ENCODE measurements at places on chromosomes 1 and 21.
A peak's percentile ranks its signal among the peaks of the same experiment; 100 is the strongest.

DNA sequence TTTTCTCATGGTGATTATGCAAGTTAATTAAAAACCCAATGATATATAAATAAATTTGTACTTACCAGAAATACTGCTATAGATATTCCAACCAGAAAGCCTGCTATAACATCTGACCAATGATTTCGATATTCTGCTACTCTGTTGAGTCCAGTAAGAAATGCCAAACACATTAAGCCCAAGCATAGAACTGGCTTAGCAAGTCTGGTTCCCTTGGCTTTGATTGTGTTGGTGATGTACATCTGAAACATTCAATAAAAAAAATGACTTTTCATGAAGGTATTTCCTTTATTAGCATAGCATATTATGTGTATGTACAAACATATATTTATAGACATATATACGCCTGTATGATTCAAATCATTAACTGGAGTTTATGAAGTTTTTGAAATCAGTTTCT is 82.8 kb downstream of the PLPPR5 start:
- no peak for DNase-seq

- peak; percentile 48 for DNase-seq
These were observed 159.8 kb downstream of the RUNX1 start for GRCh38 chr21:34889320-34889675.

DNA sequence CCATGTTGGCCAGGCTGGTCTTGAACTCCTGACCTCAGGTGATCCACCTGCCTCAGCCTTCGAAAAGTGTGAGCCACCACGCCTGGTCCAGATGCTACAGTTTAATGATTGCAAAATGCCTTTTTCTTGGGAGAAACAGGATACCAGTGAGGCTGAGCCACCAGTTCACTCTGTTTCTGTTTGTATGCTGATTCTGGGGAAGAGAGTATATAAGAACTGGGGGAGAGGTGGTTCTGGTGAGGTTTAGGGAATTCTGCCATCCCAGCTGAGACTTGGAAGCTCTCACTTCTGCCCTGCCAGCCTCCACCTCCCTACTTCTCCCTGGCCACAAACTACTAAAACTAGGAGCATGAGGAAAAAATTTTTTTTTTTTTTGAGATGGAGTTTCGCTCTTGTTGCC is 8.1 kb upstream of the PMF1 start:
- DNase-seq, result no peak

DNA sequence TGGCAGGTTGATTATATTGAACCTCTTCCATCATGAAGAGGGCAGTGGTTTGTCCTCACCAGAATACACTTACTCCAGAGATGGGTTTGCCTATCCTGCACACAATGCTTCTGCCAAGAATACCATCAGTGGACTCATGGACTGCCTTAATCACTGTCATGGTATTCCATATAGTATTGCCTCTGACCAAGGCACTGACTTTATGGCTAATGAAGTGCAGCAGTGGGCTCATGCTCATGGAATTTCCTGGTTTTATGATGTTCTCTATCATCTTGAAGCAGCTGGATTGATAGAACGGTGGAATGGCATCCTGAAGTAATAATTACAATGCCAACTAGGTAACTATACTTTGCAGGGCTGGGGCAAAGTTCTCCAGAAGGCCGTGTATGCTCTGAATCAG is 16.6 kb upstream of the GBP6 start:
- DNase-seq, result no peak

DNA sequence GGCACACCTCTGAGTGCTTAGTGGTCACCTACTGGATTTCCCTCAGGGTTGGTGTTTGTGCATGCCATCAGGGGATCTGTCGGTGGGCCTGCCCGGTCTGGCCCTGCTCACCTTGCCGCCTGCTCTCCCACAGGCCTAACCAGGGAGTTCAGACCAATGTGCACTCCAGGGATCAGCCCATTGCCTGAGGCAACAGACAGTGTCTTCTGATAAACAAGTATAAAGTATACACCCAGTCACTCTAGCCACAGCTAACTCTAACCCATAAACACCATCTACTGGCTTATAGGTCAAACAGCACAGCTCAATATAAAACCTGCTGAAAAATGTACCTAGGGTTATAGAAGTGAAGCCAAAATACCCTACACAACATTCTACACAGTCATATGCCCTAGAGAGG is 1300.0 kb downstream of the PLA2G4A start:
- DNase-seq, result no peak

- DNase-seq, result no peak
These were observed 54.9 kb downstream of the MDM4 start for GRCh38 chr1:204571128-204571527.

DNA sequence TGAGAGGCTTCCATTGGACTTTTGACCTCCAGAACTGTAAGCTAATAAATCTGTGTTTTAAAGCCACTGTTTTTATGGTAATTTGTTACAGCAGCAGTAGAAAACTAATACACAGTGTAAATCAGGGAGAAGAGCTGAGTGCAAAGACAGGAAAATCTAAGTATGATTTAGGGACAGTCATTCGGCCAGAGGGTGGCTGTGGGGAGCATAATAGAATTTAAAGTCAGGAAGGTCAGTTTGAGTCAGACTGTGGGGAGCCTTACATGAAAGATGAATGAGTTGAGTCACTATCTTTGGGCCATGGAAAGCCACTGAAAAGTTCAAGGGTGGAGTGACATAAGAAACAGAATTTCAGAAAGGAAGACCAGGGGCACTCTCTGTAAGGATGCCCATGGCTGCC is 52.4 kb upstream of the SSX2IP start:
- DNase-seq, result no peak

DNA sequence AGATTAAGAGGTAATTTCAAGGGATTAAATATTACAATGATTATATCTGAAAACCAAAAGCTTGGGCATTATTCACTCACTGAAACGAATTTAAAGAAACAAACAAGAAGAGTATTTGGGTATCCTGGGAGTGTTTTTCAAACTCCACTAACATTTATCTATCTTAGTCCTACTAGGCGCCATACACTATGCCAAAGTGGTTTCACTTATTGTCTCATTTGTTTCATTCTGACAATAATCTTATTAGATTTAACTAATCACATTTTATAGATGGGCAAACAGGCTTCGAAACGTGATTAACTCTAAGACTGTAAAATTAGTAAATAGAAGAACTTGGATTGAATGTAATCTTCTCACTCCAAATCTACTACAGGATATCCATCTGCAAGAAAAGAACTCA is 25.4 kb downstream of the ASH1L start:
- DNase-seq, result no peak

- no peak for DNase-seq
These were observed 35.1 kb downstream of the CLEC20A start for GRCh38 chr1:178461701-178462100.

DNA sequence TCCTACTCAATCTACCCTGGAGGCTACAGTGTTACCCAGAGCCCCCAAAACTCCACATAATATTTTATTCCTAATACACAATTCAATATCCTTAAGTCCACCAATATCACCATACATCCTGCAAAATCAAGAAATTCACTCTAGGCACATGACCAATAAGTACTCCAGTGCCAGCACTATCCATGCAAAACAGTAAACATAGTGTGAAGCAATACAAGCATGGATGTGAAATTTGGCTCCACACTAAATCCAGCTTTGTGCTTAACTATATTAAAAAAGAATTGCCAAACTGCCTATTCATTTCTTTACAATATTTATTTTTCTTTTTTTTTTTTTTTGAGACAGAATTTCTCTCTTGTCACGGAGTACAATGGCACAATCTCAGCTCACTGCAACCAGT is 3.0 kb upstream of the MEAF6 start:
- DNase-seq, result no peak

DNA sequence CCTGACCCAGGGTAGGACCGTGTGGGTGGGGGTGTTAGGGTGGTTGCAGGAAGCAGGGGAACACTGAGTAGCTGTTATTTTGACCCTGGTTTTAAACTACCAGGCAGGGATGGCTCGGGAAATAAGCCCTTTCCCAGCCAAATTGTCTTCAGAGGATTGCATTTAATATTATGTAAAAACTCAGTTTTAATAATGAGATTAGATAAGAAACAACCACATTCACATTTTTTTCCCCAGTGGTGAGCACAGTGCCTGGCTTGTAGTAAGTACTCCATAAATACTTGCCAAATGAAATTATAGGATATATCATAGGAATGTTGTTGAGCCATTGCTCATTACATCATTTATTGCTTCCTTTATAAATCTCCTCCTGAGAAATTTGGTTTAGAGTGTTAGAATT is 3.1 kb upstream of the ACP6 start:
- DNase-seq, result no peak

GRCh38 chr1:203629507-203630082 is 3.0 kb downstream of the ATP2B4 start:
- peak; percentile 44 for DNase-seq

GRCh38 chr21:37787456-37787855 is 128.8 kb downstream of the KCNJ6 start:
- no peak for DNase-seq

DNA sequence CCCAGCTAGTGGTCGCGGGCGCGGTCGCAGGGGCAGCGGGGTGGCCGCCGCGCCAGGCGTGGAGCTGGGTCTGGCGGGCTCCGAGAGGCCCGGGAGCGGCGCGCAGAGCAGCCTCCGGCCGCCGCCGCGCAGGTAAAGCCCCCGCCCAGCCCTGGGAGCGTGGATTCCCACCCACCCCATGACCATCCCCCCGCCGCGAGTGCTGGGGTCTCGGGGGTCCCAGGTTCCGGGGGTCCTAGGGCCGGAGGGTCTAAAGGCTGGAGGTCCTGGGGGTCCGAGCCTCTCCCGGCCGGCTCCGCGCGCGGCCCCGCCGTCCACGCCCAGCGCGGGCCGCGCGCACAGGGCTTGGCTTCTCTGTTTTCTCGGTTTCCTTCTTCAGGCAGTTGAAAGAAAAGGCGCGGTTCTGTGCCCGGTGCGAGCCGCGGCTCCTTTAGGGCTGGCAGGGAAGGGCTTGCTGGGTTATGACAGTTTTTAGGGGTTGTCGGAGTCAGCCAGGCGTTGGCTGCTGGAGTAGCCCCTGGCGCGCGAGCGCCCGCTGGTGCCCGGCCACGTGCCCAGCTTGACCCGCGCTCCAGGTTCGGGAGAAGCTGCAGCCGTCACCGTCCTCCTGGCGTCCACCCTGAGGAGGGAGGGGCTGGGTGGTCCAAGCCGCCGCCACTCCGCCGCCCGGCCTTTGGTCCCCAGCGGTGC is 359 bp downstream of the LRRC3 start:
- peak; percentile 13 for DNase-seq

DNA sequence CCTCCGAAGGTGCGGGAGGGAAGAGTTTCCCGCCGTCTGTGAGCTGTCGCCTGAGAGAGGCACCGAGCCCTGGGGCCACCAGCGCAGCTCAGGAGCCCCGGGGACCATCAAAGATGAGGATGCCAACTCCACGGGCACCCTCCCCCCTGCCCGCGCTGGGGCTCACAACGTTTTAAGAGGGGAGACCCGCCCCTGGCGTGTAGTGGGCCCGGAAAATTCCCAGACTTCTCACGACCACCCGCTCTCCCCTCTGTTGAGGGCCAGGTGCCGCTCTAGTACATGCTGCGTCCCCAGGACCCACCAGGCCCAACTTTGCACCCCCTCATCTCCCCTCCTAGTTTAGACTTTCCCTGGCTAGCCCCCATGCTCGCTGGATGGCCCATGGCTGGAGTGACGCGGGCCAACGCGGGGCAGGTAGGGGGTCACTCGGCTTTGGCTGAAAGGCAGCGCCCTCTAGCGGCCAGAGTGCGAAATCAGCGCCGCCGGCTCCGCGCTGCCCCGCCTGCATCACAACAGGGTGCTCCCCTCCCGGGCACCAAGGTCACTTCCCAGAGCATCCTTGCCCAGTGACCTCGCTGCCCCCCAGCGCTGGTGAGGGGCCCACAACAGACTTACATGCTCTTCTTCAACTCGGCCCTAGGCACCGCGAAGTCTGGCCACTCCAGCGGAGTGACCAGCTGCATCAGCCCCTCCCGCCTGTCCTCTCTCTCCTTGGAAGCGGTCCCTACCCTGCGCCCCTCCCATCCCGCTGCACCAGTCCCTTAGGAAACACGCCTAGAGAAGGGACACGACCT is 1.8 kb downstream of the CD160 start:
- DNase-seq, result peak; percentile 62

All from stimulated activated CD8-positive, alpha-beta memory T cell treated with anti-CD3 and anti-CD28 coated beads, Interleukin-2, amount 100 ng/mL, for 48 hours (primary cell).